ENCODE measurements at places on chromosomes 13 and 19.
A peak's percentile ranks its signal among the peaks of the same experiment; 100 is the strongest.

DNA sequence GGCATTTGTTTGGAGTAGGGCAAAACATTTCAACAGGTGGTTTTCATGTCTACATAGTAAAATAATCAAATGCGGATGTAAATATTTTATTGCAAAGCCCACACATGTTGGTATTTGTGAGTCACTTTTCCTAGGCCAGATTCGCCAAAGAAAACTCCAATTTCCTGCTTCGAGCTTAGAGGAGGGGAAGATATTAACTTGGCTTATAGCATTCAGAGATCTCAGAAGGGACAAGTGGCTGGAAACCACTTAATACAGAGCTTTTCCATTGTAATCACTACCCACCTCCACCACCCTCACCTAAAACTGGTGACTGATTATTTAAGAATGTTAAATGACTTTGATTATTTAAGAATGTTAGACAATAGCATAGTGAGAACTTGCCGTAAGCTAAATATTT lies 530.6 kb upstream of the SPRY2 start:
- DNase-seq, result no peak

DNA sequence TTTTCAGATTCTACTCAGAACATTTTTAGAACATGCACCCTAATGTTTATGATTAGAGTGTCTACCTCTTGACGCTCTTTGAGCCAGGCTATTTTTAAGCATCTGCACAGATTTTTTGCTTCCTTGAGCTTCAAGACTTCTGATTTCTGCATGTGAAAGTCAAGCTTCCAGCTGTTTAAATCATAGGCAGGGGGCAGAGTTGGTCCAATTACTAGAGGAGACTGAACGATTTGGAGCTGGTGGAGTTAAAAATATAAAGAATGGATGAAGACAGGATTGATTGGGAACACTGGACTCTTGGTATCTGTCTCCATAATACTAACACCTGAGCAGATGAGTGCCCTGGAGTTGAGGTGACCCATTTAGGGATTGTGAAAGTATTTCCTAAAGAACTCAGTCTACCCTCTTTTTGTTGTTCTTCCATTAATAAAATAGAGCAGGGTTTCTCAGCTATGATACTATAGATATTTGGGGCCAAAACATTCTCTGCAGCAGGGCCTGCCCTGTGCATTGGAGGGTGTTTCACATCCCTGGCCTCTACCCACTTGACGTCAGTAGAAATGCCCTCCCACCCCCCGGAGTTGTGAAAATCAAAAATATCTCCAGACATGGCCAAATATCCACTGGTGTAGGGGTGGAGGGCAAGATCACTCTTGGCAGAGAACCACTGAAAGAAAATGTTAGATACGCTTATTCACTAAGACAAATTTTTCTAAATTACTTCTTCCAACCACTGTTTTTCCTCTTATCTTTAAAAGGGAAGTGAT lies 160.1 kb downstream of the COG6 start:
- DNase-seq, result no peak

- DNase-seq, result no peak
Observed at GRCh38 chr19:28028881-28029444, 1184.0 kb downstream of the UQCRFS1 start.

DNA sequence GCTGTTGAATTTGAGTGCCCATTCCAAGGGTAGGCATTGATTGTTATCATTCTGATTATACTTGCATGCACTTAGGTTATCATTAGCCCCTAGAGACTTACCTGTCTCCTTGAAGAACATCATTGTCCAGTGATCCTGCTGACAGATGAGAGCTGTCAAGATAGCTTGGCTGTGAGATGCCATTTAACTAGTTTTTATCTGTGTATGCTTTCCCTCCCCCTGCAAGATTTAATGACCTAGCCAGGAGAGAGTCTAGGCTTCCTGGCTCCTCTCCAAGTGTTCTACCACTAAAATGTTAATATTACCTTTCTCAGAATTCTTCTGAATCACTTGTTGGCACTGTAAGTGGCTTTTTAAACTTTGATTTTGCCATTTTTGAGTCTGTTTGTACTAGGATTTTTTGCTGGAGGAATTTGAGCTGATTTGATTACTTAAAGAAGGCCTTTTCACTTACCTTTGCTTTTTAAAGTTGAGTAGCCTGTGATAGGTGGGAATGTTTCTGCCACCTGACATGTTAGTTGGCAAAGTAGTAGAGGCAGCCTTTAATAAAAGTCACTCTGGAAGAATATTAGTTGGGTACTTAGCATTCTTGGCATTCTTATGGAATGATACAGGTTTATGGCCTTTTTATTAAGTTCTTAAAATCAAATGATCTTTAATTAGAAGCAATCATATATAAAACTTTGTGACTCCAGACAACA lies 41.1 kb downstream of the ARHGAP35 start:
- DNase-seq, result no peak

GRCh38 chr13:49108196-49108595 lies 111.9 kb upstream of the MLNR start:
- DNase-seq, result no peak

GRCh38 chr13:95251641-95252040 lies 49.6 kb downstream of the ABCC4 start:
- no peak for DNase-seq

DNA sequence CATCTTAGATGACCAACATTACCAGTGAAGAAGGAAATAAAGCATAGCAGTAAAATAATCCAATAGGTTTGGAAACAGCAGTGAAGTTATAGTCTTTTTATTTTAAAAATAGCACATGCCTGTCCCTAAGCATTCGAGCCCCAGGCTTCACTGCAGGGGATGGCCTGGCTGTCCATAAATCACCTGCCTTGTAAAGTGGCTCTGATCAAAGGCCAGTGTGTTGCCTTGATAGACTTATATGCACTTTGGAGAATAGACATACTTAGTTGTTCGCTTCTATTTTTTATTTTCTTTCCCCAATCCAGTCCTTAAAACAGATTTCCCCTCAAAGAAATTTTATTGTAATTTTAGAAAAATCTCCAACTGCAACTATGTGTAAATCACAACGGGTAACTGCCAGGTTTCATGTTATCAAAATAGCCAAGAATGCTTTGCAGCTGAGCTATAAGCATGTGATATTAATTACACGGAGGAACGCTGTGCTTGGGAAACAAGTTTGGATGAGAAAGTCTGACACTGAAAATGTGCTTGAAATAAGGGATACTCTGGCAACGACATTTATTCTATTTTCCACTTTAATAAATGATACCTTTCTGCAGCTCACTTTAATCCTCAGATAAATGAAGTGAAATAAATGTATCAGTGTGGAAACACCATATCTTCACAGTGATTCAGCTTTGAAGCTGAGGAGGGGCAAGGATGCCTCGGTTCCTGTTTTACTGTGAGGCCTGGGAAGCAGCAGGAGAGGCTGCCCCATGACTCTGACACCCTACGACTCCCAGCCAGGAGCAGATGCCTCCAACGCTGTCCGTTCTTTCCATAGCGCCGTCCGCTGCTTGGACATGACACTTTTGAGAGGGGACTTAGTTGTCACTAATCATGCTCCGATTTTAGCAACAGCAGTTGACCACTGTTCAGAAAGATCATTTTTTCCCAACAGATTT lies 5.5 kb upstream of the METTL21C start:
- DNase-seq, result no peak

DNA sequence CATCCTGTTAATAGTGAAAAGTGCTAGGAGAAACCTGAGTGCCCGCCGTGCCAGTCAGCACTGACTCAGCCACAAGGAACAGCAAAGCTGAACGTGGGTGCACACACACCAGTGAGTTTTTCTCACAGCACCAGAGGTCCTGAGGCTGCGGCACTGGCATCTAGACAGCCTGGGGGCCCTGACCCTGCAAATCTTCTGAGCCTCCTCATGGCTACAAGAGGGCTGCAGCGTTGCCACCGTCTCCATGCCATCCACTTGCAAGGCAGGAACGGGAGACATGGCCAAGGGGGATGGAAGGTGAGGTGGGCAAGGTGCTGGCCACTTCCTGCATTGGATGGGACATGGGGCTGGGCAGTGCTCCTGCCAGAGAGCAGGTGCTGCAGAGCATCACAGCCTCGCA lies 211.2 kb upstream of the SOX1 start:
- no peak for DNase-seq

DNA sequence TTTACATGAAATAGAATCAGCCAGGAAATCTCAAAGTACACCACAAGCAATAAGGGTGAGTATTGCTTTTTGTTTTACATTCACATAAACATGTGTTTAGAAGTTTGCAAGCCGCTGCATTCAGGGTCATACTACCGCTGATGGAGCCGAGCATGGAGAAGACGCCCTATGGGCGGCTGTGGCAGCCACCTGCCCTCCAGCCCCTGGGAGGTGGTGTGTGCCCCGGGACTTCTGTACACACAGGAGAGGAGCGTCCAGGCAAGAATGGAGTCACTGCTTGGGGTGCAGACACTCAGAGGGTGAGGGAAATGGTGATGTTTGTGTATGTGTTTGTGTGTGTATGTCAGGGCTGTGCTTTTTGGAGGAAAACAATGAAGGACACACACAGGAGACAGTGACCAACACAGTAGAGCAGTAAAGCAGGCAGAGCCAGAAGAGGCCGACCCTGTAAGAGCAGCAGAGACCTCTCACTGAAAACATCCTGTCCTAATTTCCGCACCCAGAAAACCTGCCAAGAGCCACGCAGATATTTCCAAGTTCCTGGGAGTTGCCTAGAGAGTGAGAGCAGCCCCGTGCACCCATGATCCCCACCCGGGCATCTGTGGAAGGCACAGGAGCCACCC lies 108.1 kb upstream of the GJB6 start:
- no peak for DNase-seq

- no peak for DNase-seq
Observed at GRCh38 chr13:93249364-93250306, 23.0 kb downstream of the GPC6 start.

- no peak for DNase-seq
Observed at GRCh38 chr19:19271828-19272599, 1.1 kb downstream of the TM6SF2 start.

DNA sequence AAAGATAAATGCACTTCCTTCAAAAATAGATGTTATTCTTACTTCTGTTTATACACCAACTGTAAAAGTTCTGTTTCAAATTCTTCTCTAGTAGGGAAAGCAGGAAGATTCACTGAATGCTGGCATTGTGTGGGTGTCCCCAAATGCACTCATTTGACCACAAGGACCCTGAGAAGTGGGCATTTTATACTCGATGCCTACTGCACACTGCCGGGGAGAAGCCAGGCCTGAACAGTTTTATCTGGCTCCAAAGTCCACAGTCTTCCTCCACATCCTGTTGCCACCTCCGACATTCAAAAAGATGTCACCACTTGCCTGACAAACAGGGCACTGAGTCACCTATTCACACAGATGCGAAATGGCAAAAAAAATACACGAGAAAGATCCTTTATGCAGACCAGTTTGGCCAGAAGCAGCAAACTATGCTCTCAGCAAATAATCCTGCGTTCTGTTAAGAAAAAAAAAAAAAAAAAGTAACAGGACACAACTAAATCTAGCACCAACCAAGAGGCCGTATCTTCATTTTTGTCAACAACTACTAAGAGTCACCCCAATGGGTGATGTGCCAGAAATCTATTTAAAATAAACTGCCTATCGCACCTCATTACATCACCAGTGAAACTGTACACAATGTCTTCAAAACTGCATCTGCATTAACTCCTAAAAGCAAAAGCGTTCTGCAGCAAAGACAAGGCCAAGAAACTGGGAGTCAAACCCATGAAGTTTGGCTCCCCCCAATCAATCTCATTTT lies 6.2 kb downstream of the ZC3H4 start:
- DNase-seq, result peak; percentile 57

GRCh38 chr13:44128552-44129001 lies 245.0 kb upstream of the SERP2 start:
- DNase-seq, result no peak

DNA sequence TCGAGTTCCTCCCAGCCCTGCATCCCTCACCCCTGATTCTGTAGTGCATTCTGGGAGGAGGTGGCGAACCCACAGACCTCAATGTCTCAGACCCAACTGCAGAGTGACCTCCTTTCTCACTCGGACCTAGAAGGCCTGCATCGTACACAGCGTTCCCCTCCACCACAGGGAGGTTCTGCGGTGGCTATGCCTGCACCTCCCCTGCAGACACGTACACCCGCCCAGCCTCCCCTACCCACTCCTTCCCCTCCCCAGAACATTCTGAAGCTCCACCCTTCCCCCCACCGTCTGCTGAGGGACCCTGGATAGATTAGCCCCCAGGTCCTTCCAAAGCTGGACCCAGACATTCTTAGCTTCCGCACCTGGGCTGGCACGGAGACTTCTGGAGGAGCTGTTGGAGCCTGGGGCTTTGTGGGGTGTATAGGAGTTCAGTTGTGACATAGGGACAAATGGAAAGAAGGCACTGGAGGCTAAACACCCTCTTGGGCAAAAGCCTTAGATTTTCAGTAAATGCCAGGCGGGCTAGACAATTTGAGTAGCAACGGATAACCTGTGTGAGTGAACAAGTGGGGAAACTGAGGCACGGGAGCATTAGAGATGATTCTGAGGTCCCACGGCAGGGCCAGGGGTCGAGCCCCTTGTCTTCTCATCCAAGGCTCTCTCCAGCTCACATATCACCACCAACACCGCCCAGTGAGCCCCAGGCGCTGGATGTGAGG lies 420 bp upstream of the FSD1 start:
- no peak for DNase-seq

GRCh38 chr19:8363803-8364771 lies at the start of gene ANGPTL4:
Gene ANGPTL4, plus strand, starts transcription at chr19:8364155. Its CDS starts 167 bp downstream, at chr19:8364322.
- DNase-seq, result no peak

DNA sequence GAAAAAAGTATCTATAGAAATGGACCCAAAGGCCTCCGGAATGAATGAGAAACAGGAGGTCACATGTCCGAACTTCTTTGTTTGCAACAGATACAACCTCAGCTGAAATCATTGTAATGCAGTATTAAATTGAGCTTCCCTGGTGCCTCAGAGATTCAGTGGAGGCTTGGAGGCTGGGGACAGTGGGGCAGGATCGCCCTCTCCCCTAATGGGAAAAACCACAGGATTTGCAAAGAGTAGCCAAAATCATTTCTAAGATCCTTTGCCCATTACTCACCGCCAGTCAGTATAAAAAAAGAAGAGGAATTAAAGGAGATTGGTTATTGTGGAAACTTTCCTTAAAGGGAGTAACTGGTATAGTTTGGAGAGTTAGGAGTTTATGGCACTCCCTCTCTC lies 30.4 kb upstream of the IRS2 start:
- no peak for DNase-seq

- no peak for DNase-seq
Observed at GRCh38 chr19:18741124-18742121, 49.7 kb downstream of the COMP start.

- no peak for DNase-seq
Observed at GRCh38 chr13:46726347-46726746, 70.6 kb downstream of the ESD start.

DNA sequence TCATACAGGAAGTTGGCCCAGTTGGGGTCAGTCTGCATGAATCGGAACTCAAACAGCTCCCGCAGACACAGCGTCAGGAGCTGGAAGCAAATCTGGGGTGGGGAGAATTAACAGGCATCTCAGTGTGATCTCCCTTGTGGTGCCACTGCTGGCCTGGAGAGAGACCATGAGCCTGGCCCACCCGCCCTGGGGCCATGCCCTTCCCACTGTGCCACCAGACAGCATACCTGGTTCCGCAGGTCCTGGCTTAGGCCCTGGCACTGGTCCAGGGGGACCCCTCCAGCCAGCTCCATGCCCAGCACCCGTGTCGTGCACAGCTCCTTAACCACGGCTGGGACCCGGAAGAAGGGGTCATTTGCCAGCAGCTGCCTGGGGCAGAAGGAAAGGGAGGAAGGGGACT lies 9.6 kb upstream of the NUMBL start:
- DNase-seq, result no peak

Data from CD8-positive, alpha-beta T cell (primary cell).